Colonic mucosa (tissue), 4 donors: ENCODE measurements at places on chromosomes 6 and 20. TPM values are rescaled to one million over a fixed set of nuclear protein-coding genes. Genes with fewer than 3 reads are reported as not detected.

GSTA4 gene
- total RNA-seq: 13.5 TPM

LGSN gene
- total RNA-seq: 0.11 TPM

SOBP gene
- total RNA-seq: 0.67 TPM

DNA sequence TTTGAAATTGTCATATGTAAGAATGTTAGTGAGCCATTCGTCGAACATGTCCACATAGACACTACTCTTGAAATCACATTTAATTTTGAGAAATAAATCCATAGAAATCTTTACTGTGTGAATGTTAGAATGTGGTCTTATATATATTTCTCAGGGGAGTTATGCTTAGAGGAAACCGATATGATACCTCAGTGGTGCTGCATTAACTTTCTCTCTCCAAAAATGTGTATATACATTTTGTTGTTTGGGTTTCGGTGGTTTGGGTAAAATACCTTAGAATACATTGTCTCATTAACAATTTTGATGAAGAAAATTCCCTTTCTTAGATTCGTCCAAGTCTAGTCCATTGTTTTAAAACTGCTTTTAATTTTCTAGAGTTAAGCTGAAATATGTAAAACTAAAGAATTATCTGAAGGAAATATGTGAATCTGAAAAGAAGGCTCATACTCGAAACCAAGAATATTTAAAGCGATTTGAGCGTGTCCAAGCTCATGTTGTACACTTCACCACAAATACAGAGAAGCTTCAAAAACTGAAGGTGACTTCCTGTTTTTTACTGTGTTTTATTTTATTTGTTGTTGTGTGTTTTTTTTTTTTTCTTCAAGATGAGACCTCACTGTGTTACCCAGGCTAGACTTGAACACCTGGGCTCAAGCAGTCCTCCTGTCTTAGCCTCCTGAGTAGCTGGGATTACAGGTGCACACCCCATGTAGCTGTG is 10.3 kb downstream of the KIZ start:
- no peaks in the 10 kb centered on the region for H3K4me1 ChIP-seq
- no peaks in the 10 kb centered on the region for H3K36me3 ChIP-seq
- DNase-seq: no peak
- H3K27me3 ChIP-seq: no peaks in the 10 kb centered on the region

GRCh38 chr20:21019814-21020658 is 86.1 kb downstream of the LINC00237 start:
- no peaks in the 10 kb centered on the region for H3K4me1 ChIP-seq
- no peaks in the 10 kb centered on the region for H3K36me3 ChIP-seq
- H3K4me3 ChIP-seq: no peak overlapping the region
- no peak overlapping the region for H3K27ac ChIP-seq
